ENCODE measurements at places on chromosomes 4 and X. TPM values are rescaled to one million over a fixed set of nuclear protein-coding genes. Genes with fewer than 3 reads are reported as not detected.

SOD3 gene
- 9.1 TPM for total RNA-seq

SMPX gene
- 281 TPM for total RNA-seq

GLRA2 gene
- 0.09 TPM for total RNA-seq

C4orf46 gene
- 11.4 TPM for total RNA-seq

- no peak for DNase-seq
- H3K27ac ChIP-seq = no peak overlapping the region
- no peaks in the 10 kb centered on the region for H3K4me1 ChIP-seq
- peaks cover 4% of the 10 kb centered on the region for H3K27me3 ChIP-seq
- no peaks in the 10 kb centered on the region for H3K36me3 ChIP-seq
Measured at GRCh38 chrX:1649621-1650020, 34.8 kb downstream of the ASMT start.

DNA sequence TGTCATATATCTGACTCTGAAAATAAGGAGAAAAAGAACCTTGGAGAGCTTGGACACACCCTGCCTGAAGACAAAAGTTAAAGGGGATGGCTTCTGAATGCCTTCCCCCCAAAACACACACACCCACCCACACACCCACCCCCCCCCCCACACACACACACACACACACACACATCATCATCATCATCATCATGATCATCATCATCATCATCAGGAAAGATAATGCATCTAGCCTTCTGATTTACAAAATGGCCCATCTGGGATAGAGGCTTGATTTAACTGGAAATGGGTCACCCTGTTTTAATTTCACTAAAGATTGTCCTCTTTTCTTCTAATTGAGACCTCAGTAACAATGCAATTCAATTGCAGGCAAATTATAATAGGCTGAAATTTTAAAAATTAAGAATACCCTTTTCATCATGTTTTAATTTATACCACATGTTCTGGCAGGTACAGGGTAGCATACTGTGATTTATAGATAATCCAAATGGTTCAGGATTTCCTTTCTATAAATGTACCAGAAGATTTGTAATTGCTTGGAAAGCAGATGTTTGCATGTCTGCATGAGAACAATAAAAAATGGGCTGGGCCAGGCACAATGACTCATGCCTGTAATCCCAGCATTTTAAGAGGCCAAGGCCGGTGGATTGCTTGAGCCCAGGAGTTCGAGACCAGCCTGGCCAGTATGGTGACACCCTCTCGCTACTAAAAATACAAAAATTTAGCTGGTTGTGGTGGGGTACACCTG lies 56.5 kb downstream of the TRIM2 start:
- H3K4me1 ChIP-seq = peaks cover 11% of the 10 kb centered on the region
- H3K36me3 ChIP-seq = peaks cover 2% of the 10 kb centered on the region
- DNase-seq = peak; percentile 89
- no peak overlapping the region for H3K4me3 ChIP-seq
- H3K27ac ChIP-seq = peak overlapping the region; percentile 83

DNA sequence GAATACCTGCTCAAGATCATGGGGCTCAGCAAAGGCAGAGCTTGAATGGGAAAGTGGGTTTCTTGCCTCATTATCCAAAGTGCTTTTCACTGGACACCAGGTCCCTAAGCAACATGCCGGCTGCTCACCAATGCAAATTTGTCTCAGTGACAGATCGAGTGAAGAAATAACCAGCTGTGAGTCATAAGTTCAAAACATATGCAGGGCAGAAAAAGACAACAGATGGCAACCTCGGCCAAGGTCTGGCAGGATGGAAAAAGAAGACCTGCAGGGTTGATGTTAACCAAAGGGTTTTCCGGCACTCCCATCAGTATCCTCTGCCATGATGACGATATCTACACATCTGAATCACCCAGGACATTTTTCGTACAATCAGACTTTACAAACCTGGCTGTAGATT lies 124.1 kb downstream of the AFAP1 start:
- H3K4me3 ChIP-seq = no peak overlapping the region
- H3K4me1 ChIP-seq = peaks cover 58% of the 10 kb centered on the region
- no peak for DNase-seq
- no peak overlapping the region for H3K27ac ChIP-seq
- peaks cover 52% of the 10 kb centered on the region for H3K36me3 ChIP-seq
- no peaks in the 10 kb centered on the region for H3K27me3 ChIP-seq

DNA sequence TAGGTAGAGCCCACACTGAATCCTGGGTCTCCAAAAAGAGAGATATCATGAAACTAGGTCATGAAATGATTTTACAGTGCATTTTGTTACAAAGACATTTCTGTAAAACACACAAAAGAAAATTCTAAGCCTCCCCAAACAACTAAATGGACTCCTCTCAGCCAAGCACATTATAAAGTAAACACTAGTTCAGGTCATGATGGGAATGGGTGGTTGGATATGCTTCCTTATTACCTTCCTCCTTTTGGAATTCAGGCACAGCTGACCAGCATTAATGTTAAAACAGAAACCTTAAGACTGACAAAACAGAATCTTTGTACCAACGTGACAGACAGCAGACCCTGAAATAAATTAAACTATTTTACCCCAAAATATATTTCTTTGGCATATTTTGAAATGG lies 87.9 kb upstream of the NPY2R start:
- DNase-seq = no peak
- no peak overlapping the region for H3K4me3 ChIP-seq
- H3K27me3 ChIP-seq = no peaks in the 10 kb centered on the region
- no peaks in the 10 kb centered on the region for H3K36me3 ChIP-seq
- no peak overlapping the region for H3K27ac ChIP-seq
- no peaks in the 10 kb centered on the region for H3K4me1 ChIP-seq

DNA sequence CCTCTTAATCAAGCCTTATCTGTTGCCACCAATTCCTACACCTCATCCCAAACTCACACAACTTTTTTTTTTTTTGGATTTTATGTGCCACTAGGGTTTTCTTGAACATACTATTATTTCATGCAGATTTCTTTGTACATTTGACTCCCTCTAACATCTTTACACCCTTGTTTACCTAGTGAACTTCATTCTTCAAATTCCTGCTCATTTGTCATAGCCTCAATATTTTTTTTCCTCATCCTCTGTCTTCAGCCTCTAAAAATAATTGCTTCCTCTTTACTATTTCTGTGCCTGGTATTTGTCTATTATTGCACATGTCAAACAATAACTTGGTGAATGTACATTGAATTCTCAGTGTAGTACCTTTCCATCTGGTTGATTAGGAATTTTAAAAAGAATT lies 22.0 kb downstream of the NBDY start:
- DNase-seq = no peak
- H3K4me3 ChIP-seq = no peak overlapping the region
- no peak overlapping the region for H3K27ac ChIP-seq
- no peaks in the 10 kb centered on the region for H3K4me1 ChIP-seq

DNA sequence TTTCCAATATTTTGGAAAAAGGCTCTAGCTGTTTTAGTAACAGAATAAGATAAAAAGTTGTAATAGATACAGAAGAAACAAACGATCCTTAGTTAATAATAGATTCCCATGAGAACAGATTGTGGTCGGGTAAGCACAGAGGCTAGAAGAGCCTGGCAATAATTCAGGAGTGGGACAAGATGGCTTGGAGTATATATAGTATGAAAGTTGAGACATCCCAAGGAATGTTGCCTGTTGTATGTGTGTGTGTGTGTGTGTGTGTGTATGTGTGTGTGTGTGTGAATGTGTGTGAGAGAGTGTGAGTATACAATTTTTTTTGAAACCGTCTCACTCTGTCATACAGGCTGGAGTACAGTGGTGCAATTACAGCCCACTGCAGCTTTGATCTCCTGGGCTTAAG lies 150.7 kb downstream of the PDGFC start:
- H3K4me1 ChIP-seq = peaks cover 3% of the 10 kb centered on the region
- no peaks in the 10 kb centered on the region for H3K36me3 ChIP-seq
- no peak overlapping the region for H3K27ac ChIP-seq
- DNase-seq = peak; percentile 59

DNA sequence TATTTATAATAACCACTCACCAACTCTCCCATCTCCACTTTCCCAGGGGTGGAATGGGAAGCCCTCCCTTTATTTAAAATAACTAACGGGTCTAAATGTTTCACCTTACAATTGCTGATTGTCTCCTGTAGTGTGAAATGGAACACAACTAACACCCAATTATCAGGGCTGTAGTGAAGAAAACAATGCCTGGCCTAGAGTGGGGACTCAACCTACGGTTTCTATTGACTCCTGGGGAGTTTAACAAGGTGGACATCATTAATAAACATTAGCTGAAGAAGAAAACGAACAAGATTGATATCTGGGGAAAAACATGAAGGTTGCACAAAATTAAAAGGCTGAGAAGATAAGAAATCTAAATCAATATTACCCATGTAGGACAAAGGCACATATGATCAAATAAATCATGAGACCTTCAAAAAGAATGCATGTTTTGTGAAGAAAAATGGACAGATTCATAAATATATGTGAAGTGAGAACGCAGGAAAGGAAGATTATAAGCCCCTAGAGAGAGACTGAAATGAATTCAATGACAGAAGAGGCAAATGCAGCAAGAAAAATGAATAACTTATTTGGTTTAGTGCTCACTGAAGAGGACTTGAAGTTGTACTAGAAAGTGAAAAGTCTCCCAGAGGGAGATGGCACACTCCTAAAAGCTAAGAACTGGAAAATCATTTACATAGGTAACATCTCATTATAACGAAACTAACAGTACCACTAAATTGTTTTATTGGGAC lies 593.0 kb upstream of the AADAT start:
- no peak for DNase-seq
- H3K4me1 ChIP-seq = no peaks in the 10 kb centered on the region
- no peak overlapping the region for H3K27ac ChIP-seq

DNA sequence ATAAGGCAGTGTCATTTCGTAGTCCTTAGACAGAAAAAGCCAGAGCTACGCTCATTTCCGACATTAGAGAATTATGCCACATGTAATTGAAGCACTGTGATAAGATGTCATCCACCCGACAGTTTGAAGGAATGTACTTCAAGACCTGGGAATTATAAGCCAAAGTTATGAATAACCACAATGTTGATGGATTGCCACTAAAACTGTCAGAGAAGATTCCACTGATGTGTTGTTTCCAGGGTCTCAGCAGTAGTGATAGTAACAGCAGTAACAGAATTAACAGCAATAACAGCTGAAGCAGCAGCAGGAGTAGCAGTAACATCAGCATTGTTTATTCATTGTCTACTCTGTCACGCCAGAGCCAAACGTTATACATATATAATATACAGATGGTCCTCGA lies 24.7 kb downstream of the RAB33A start:
- peaks cover 4% of the 10 kb centered on the region for H3K27me3 ChIP-seq
- H3K4me1 ChIP-seq = no peaks in the 10 kb centered on the region
- H3K4me3 ChIP-seq = no peak overlapping the region
- no peak for DNase-seq

DNA sequence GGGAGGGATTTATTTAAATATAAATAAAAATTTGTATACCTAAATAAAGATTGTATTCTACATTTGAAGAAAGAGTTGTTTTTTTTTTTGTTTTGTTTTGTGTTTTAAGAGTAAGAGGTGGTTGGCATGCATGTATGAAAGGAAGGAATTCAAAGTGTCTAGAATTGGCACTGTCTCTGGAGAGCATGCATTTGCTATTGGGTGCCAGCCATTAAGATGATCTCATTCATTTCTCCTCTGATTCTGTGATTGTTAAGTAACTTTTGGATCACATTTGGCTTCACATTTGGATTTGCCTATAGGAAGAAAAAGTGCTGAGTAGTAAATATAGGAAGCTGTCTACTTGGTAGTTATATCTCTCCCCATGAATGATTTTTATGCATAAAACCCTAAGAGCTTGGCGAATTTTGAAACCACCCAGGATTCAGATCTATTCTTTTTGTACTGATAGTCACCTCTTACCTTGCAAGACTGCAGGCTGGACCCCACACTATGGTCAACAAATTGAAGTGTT lies 7.8 kb upstream of the BOD1L1 start:
- no peak for DNase-seq
- H3K27me3 ChIP-seq = peaks cover 2% of the 10 kb centered on the region
- H3K4me1 ChIP-seq = no peaks in the 10 kb centered on the region
- no peak overlapping the region for H3K4me3 ChIP-seq

DNA sequence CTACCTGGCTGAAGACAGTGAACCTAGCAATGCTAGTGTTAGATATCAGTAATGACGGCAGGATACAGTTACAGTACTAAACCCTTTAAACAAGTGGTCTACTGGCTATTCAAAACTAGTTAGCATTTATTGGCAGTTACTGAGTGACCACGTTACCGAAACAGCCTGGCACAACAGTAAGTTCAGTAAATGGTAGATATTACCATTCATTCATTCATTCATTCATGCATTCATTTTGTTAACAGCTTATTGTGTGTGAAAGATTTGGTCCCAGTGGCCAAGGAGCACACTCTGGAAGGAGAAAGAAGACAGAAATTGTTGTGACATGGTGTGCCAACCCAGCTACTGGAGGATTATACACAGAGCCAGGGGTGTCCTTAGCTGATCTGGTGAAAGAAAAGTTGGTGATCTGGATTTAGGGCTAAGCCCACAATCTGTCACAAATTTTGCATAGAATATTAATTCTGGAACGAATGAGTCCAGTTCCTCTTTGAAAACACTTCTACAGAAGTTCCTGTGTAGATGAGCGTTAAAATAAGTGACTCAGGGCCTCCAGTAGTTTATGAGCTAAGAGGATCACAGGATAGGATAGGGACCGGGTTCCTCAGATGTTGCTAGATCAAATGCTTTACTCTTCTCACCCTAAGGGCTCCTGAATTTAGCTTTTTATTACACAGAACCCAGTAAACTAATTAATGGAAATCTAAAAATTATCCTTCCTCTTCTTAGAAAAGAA lies 179.1 kb downstream of the CBR4 start:
- no peak overlapping the region for H3K4me3 ChIP-seq
- H3K4me1 ChIP-seq = peaks cover 26% of the 10 kb centered on the region
- H3K36me3 ChIP-seq = no peaks in the 10 kb centered on the region
- DNase-seq = peak; percentile 55
- peaks cover 4% of the 10 kb centered on the region for H3K27me3 ChIP-seq

- H3K4me1 ChIP-seq = peaks cover 6% of the 10 kb centered on the region
- H3K36me3 ChIP-seq = no peaks in the 10 kb centered on the region
- H3K27ac ChIP-seq = peak overlapping the region; percentile 98
Measured at GRCh38 chr4:94372991-94373390, 30.4 kb upstream of the HPGDS start.

DNA sequence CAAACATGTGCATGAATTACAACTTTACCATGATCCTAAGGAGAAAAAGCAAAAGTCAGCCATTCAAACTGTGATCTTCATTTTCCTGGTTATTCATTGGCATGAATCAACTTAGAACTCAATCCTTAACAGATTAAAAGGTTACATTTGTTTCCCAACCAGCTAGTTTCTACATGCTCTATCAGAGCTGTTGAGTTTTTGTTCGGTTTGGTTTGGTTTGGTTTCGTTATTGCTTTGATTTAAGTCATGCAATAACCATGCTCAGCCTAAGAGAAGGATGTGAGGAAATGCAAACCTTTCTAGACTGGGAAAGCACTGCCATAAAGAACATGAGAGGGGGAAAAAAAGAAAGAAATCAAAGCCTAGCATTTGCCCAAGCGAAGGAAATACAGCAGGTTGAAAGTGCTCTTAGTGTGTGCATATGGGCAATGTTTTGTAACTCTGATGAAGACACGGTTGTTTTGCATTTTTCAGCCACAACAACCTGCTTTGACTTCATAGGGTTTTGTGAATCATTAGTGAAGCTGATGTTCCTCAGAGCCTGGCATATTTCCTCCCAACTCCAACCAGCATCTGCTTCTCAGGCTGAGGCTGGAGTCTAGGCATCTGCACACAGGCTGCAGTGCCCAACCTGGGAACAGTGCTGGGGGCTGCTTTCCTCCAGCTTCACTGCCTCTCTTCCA lies 234.3 kb downstream of the ZNF674 start:
- H3K4me1 ChIP-seq = peaks cover 2% of the 10 kb centered on the region
- H3K27me3 ChIP-seq = peaks cover 16% of the 10 kb centered on the region
- H3K36me3 ChIP-seq = no peaks in the 10 kb centered on the region
- no peak overlapping the region for H3K27ac ChIP-seq
